GM18507 (cell line): ENCODE measurements at places on chromosomes 7 and 10.

GRCh38 chr7:103011650-103012049 is 62.9 kb downstream of the FBXL13 start:
- no peak for DNase-seq

DNA sequence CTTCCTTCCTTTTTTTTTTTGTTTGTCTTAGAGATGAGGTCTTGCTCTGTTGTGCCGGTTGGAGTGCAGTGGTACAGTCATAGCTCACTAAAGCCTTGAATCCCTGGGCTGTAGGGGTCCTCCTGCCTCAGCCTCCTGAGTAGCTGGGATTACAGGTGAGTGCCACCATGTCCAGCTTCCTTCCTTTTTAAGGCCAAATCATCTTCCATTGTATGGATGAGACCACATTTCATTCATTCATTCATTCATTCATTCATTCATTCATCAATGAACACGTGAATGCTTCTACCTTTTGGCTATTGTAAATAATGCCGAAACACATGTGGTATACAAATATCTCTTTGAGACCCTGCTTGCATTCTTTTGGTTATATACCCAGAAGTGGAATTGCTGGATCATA is 60.0 kb upstream of the BAIAP2L1 start:
- DNase-seq, result no peak

GRCh38 chr10:95374597-95375209 is 83.9 kb upstream of the PDLIM1 start:
- peak; percentile 60 for DNase-seq

DNA sequence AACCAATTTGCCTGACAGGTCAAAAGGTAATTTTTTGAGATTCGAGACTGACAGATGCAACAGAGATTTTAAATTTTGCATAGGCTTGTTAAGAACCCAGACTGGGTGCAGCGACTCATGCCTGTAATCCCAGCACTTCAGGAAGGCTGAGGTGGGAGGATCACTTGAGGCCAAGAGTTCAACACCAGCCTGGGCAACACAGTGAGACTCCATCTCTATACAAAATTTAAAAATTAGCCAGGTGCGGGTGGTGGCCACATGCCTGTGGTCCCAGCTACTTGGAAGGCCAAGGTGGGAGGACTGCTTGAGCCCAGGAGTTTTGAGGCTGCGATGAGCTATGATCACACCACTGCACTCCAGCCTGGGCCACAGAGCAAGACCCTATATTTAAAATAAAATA is 34.6 kb downstream of the AMZ1 start:
- DNase-seq, result no peak

DNA sequence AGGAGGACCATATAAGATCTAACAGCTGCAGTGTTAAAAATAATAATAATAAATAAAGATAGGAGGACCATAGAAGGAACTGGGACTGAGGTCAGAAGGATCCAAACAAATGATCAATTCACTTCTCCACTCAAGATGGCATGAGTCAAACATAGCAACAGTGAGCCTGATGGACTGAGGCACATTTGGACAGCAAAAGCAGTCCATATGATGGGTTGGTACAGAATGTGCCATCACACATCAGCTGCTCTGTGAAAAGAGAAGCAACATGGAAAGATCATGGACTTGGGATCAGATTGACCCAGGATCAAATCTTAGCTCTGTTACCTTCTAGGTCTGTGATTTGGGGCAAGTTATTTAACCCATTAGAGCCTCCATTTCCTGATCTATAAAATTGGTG is 188.9 kb upstream of the KMT2E start:
- no peak for DNase-seq

- no peak for DNase-seq
These were observed 231.6 kb upstream of the IGFBP3 start for GRCh38 chr7:46152696-46153095.

DNA sequence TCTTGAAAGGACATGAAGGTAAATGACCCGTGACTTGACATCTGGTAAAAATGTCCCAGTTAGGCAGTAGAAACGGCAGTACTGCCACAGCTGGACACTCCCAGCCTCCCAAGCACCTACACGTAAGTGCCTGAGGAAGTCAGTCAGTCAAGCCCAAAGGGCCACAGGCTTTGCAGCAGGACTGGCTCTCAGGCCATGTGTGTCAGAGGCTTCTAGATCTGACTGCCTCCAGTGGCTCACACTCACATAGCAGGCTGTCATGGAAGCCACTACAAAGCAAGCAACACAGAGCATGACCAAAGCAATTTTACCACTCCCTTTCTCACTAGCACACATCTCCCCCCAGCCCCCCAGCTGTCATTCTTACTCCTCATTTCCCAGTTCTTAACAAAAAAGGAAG is 17.8 kb upstream of the CCNJ start:
- DNase-seq, result no peak

GRCh38 chr10:124696446-124697392 is 47.5 kb downstream of the FAM53B start:
- peak; percentile 58 for DNase-seq

DNA sequence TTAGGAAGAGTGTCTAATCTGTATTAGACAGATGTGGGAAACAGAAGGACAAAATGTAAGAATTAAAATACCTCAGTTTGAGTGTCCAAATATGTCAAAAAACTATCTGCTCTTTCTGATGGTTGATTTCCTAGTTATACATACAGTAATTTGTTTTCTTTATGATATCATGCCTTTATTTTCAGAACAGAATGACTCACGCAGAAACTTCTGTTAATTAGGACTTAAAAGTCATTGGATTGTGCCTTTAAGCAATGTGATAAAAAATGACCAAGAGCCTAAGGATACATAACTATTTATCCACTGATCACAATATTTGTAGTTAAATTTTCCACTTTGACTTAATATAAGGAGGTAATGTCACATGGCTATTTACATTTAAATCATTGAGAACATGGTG is 206.7 kb upstream of the PTPRZ1 start:
- DNase-seq, result no peak

DNA sequence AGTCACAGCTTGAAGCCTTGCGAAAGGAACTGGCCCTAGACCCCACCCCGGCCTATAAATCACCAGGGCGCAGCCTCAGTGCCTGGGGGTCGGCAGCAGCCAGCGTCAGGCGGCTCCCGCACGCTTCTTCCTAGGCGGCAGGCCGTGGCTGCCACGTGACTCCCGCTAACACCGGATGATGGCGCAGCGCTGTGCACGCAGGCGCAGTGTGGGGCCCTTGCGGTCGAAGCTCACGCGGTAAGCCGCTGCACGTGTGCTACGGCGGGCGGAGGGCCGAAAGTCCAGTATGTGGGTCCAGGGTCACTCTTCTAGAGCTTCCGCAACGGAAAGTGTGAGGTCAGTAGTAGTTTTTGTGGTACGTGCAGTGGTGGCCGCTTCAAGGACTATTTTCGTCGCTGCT is at the start of gene STK31:
TSS of gene STK31 (plus strand) at position 220 of the 400 bp plus-strand sequence. CDS start at position 287, 67 bp downstream.
- no peak for DNase-seq

DNA sequence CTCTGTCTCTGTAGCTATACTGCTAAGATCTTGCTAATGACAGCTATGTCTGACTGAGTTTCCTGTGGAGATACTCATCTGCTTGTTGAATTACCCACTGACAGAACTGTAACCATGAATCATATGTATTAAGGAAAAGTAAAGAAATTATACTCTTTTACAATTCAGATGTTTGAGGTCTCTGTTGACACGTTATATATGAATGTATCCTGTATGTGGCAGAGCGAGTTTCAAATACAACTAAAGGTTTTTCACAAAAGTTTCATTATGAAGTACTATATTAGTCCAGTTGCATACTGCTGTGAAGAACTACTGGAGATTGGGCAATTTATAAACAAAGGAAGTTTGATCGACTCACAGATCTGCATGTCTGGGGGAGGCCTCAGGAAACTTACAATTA is 232.5 kb downstream of the CDK14 start:
- DNase-seq, result no peak

DNA sequence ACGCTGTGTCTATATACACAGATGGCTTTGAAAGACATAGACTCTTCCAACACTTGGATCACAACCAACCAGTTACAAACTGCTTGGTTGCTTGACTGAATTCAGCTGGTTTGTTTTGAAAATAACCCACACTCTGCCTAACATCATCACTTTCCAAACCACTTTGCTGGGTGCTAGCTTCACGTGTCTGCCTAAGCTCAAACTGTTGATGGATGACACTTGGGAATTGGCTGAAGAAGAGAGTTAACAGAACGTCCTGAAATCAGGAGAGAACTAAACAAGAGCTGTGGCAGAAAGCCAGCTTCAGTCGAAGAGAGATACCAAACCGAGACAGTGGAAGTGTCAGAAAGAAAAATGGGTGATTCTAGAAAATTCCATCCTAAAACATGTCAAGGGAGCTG is 420.8 kb upstream of the AUTS2 start:
- DNase-seq, result no peak

DNA sequence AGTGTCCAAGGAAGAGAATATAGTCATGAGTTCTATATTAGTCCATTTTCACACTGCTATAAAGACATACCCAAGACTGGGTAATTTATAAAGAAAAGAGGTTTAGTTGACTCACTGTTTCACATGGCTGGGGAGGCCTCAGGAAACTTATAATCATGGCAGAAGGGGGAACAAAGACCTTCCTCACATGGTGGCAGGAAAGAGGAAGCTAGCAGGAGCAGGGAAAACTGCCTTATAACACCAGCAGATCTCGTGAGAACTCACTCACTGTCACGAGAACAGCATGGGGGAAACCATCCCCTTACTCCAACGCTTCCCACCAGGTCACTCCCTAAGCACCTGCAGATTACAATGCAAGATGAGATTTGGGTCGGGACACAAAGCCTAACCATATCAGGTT is 139.0 kb upstream of the ZNF438 start:
- DNase-seq, result no peak

DNA sequence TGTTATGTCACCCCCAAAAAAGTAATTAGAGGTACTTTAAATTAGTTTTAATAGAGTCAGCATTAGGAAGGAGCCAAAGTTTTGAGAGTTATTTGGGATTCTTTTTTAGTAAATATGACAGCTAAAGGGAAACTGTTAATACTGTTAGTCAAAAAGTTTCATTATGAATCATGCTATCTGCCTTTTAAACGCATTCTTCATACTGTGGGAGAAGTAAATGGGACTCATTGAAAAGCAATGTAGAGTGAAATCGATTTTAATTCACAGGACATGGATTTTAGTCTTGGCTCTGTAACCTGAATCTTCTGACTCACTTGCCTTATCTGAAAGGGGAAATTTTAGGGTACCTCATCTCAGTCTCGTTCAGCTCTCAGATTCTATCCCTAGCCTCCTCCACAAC is 105.1 kb downstream of the AASS start:
- DNase-seq, result no peak

GRCh38 chr10:33134011-33134751 is 176.2 kb upstream of the ITGB1 start:
- DNase-seq, result no peak

- no peak for DNase-seq
These were observed at the start of gene GRID1 for GRCh38 chr10:86366033-86366901. GRID1 (minus strand) TSS chr10:86366795.

GRCh38 chr7:24926623-24927524 is 53.1 kb downstream of the OSBPL3 start:
- DNase-seq, result no peak

DNA sequence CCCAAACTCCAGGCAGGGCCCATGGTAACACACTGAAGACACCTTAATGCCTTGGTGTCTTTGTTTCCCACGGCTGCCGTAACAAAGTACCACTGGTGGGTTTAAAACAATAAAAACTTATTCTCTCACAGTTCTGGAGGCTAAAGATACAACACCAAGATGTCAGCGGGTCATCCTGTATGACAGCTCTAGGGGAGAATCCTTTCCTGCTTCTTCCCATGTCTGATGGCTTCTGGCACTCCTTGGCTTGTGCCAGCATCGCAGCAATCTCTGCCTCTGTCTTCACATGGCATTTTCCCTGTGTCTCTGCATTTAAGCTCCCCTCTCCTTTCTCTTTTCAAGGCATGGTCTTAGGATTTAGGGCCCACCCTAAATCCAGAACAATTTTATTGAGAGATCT is 33.1 kb downstream of the PRSS2 start:
- DNase-seq, result no peak

- no peak for DNase-seq
These were observed 570.3 kb downstream of the DNAJB6 start for GRCh38 chr7:157907091-157907490.

DNA sequence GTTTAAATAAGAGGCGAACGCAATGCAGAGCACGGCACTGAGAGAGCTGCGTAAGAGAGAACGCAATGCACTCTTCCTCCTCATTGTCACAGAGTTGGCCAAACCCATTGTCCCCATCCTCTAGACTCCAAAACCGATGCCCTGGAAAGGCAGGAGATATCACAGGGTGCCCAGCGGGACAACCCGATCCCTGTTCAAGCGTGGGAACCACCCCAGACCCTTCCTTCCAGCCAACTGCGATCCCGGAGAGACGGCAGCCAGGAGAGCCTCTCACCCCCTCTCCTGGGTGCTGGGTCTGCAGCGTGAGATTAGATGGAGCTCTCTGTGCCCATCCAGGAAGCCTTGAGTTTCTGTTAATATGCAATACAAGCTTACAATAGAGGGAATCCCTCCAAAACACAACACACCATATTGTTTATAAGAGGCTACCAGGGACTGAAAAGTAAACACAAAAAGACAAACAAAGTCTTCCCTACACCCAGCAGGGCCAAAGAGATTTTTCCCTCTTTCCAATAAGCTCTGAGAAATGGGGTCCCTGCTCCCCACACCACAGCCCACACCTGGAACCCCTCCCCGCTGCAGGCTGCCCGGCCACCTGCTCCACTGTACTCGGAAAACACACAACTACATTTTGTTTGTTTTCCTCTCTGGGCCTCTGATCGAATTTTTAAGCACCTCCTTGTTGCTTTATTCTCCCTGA is 187.6 kb downstream of the ADARB2 start:
- no peak for DNase-seq

DNA sequence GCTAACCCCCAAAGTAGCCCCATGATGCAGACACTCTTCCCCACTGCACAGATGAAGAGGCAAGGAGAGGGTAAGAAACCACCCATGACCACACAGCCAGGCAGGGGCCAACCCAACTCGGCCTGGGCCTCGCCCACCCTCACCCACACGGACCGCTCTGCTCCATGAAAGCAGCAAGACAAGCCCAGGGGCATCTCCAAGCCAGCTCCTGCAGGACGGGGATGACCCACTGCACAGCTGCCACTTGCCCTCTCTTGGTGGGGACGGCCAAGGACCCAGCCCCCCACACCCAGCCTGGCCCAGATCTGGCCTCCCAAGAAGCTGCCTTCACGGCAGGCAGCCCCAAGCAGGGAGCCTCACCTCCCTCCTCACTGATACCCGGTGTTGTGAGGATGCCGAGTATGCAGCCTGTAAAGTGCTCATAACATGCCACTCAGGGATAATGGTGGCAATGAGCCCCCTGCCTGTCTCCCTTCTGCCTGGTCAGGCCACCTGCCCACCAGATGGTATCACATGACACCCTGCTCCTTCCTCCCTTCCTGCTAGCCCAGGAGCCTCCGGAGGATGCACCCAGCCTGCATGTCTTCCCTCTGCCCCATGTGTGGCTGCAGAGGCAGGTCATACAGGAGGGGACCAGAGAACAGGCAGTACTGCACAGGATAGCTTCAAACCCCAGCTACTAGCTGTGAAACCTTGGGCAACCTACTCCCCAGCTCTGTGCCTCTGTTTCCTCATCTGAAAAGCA is 23.3 kb downstream of the OGDHL start:
- no peak for DNase-seq

DNA sequence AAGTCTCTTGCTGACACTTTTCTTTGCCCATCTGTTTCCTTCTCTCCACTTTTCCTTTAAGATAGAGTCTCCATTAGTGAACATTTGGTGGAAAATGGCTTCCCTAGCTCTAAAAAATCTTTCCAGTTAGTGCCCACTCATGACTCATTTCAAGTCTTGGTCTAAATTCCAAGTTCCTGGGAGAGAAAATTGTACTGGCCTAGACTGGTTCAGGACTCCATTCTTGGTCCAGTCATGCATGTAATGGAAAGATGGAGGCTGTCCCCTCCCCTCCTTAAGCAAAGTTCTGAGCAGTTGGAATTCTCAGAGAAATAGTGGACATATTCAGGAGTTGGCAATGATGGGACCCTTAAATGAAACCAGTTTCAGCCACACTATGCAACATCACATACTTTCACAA is 3.8 kb upstream of the ALDH18A1 start:
- no peak for DNase-seq
